Activated CD4-positive, alpha-beta T cell treated with anti-CD3 and anti-CD28 coated beads, Interleukin-2, amount 50 U/mL, for 48 hours (primary cell): ENCODE measurements at places on chromosomes 13 and 19.
A peak's percentile ranks its signal among the peaks of the same experiment; 100 is the strongest.

- DNase-seq = no peak
Observed at GRCh38 chr19:12974301-12975220, 5.2 kb downstream of the DAND5 start.

DNA sequence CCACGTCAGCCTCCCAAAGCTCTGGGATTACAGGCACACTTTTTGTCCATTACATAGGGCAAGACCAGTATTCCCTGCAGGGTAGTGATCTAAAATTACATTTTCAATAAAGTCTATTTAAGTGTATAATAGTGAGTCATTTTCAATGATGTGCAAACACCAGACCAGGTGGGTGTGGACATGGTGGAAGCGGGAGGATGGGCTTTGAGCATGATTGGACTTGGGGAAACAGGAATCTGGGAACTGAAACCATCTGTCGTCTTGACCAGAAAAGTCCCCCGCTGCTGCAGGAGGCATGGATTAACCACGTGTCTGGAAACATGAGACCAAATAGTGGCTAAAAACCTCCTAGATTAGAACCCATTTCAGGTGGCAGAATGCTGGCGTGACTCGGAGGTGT is 4.9 kb downstream of the FXYD3 start:
- DNase-seq = no peak

GRCh38 chr19:8017808-8018207 is 12.4 kb upstream of the ELAVL1 start:
- peak; percentile 53 for DNase-seq

DNA sequence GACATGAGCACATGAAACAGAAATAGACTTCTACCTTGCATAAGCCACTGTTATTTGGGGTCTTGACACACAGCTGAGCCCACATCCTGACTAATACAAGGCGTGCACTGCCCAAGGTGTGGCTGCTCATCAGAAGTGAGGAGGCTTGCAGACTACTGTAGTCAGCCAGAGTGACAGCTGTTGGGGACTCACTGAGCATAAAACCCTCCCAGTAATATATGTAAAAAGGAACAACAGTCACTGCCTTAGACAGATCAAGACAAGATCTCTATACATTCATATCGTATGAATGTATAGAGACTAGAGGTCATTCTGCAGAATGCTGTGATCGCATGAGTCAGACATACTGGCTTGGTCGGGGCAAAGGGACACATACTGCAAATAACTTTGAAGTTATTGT is 4.1 kb upstream of the C1QTNF9B start:
- DNase-seq = no peak

DNA sequence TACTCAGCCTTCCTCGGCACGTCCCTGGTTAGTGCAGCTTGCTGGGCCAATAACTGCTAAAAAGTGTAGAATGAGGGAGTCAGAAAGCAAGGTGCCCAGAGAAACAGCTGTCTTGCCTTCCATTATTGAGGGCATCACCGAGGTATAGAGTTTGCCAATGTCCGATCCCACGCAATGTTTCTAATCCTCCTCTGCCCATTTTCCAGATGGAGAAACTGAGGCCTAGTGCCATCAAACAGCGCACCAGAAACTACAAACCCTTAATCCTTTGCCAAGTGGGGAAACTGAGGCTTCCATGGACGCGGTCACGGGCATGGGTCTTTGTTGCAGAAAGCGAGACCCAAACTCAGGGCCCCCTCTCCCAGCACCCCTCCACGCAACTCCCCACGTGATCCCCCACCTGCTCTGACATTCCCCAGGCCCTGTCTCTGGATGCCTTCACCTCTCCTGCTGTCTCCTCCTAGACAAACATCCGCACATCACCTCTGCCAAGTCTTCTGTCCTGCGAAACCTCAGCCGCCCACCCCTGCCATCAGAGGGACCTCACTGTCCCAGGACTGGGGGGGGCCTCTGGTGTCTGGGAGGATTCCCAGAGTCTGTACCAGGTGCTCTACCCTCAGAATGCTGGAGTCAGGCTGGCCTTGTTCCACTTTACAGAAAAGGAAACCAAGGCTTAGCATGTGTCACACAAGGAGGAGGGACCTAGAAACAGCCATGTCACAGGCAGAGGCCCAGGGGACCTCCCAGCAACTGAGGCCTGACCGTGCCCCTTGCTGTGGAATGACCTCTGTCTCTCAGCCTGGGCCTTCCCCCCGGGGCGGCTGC is 930 bp upstream of the PDE4C start:
- no peak for DNase-seq

DNA sequence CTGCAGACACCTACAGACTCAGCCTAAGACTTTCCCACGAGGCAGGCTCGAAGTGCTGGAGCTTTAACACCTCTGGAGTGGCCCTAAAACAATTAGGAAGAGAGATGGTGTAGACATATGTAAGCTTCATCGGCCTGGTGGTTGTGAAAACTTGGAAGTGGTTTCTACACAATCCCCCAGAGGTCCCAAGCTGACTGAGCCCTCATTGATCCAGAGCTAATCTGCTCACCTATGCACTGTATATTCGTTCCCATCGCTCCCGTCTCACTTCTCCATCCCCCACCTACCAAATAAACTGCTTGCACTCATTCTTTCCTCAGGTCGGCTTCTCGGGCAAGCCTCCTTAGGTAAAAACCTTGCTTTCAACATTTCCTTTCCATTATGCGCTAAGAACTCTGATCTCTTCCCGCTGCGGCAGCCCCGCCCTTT is 767 bp upstream of the ZNF793 start:
- DNase-seq = no peak
